ENCODE measurements at places on chromosomes 13 and 19.

GRCh38 chr19:48619692-48620585 is 633 bp downstream of the SPHK2 start:
- no peak for DNase-seq

DNA sequence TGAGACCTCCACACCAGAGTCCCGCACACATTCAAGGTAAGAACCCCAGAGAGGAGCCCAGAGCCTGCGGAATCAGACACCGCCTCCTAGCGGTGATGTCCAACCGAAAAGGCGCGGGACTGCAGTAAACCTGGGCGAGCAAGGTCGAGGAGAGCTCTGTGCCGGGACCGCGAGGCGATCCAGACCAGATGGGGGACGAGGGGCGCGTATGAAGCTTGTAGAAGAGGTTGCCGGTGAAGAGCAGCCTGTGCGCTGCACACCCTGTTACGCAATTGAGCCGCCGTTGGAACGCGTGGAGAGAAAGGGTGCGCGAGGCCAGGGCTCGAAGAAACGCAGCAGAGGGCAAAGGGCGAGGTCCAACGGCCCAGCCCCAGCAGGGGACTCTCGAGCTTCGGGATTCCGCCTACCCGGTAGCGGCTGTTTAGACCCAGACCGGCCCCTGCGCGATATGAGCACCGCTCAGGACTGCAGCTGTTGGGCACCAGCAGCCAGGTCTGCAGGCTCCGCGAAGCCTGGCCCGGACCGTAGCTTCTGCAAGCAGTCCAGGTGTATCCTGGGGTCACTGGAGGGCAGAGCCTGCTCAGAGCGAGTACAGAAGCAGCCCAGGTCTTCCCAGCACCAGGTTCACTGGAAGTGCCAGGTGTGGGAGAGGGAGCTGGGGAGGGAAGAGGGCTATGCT is 65.9 kb upstream of the ZNF599 start:
- DNase-seq: peak; percentile 32

- no peak for DNase-seq
These were observed 1634.2 kb downstream of the PCDH9 start for GRCh38 chr13:65595916-65596315.

DNA sequence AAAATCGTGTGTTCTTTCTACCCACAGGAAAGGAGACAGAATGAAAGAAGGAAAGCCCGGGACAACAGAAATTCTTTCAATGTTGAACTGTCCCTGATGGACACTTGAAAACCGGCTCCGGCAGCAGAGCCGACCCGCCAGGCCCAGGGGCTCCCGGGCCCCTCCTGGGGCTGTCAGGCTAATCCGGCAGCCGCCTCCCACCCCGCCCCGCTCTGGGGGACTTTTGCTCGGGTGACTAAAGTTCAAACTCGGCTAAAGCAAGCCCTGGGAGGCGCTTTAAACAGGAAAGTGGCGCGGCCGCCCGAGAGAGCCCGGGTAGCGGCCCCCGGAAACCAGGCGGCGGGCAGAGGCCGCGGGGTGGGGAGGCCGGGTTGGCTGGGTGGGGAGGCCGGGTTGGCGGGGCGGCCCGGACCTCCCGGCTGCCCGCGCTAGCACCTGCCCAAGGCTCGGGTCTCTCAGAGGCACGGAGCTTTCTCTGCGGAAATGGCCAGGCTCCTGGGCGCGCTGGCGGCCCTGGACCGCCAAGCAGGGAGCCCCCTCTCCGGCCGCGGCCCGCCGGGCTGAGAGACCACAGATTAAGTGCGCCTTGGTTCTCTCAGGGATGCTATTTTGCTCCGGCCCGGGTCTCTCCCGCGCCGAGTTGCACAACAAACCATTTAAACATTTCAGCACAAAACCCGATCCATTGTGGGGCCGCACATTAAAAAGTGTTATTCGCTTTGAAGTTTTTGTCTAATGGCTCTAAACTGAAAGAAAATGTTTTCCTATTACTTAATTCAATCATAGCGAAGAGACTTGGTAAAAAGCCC is 2.6 kb upstream of the GSX1 start:
- no peak for DNase-seq

DNA sequence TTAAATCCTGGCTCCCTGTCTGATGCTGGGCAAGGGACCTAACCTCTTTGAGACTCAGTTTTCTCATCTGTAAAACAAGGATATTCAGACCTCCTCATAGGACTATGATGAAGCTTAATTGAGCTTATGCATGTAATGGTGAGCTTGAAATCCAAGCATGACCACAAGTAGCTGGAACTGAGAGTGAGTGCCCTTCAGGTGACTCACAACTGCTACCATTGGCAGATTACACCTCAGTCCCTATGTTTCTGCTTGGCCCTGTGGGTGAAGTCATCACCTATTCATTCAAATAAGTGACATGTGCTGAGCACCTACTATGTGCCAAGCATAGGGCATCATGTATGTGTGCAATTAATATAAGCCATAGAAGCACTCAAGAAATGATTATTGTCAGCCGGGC is 25.7 kb downstream of the NOVA2 start:
- DNase-seq: no peak

GRCh38 chr13:48490241-48490640 is 42.6 kb downstream of the RCBTB2 start:
- no peak for DNase-seq

GRCh38 chr13:47896546-47896945 is 104.5 kb downstream of the SUCLA2 start:
- no peak for DNase-seq

GRCh38 chr13:69571606-69572323 is 535.9 kb upstream of the ATXN8OS start:
- no peak for DNase-seq

GRCh38 chr19:4403005-4403761 is 743 bp downstream of the CHAF1A start:
- DNase-seq: no peak

GRCh38 chr13:111905609-111905945 is 161.4 kb upstream of the SOX1 start:
- DNase-seq: no peak

All from stimulated activated CD4-positive, alpha-beta T cell treated with anti-CD3 and anti-CD28 coated beads, Interleukin-12 subunit alpha, Interleukin-12 subunit beta, amount 100 ng/mL, for 24 hours (primary cell).